Esophagus muscularis mucosa (tissue), 4 donors: ENCODE measurements at places on chromosomes 2 and 18. TPM values are rescaled to one million over a fixed set of nuclear protein-coding genes. Genes with fewer than 3 reads are reported as not detected.

DNA sequence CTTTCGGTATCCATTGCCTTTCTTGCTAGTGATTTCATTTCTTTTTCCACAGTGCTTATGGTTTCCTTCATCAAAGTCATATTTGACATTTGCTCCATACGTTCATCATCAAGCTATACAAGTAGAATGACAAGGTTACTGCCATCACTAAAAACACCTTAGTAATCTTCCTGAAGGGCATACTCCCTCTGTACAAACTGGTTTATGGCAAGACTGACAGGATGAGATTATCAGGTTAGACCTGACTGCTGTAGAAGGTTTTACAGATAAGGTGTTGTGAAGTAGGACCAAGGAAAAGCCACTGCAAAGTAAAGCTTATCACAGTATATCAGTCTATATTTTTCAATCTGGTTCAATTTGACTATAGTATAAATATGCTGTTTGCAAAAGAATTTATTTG, 37.5 kb upstream of the C2orf15 start:
- DNase-seq: no peak

DNA sequence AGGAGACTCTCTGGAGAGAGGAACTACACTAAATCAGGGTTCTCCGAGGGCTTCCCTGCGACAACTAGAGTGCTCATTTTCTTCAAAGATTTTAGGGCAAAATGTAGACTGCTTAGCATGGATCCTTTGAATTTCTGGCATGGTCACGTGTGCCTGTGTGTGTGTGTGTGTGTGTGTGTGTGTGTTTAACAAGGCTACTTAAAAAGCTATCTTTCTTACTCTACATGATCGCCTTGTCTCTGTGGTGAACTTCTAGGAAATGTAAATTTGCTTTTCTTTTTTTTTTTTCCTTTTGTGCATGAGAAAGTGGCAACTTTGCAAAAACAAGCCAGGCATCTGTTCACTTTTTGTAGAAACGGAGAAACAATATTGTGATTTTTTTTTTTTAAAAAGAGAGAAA, 43.9 kb downstream of the SOX11 start:
- DNase-seq: no peak

DNA sequence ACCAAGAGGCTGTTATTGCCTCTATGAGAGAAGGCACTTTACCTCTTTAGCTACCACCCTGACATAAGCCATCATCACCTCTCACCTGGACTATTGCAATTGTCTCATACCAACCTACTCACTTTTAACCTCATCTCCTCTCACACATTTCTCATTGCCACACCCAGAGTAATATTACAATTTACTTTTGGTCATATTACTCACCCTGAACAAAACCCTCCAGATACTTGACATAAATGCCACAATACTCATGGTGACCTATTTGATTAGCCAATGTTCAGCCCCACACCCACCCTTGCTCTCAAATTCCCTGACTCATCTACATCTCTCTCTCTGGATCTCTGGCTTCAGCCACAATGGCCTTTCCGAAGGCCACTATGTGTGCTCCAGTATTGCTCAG, 90.9 kb upstream of the CDH7 start:
- no peak for DNase-seq

DNA sequence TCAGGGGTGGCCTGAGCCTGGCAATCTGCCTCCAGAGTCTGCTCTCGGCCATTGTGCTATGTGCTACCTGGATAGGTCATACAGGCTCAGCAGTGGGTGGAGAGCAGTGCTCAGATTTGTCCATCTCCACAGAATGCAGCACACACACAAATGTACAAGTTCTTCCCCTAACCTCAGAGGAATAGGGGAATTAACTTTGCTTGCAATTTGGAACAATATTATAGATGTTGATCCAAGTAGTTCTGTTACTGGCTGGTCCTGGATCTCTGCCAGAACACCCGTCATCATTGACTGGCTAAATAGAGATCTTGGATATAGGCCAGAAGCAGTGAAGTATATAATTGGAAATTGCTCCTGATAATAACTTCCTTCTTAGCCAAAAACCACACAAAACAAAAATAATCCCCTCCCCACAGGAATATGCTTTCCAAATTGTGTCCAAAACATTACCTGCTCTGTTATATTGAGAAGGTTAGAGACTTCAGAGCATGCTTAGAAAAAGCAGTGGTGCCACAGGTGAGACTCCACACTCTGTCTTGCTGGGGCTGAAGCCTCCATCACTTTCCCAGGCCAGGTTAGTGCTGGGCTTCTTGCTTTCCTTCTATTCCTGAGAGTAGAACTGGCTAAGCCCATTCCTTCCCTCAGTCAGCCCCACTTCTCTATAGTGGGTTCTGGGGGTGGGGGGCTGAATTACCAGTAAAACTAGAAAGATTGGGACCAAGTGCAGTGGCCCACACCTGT, 38.8 kb downstream of the NCAPH start:
- DNase-seq: no peak

DNA sequence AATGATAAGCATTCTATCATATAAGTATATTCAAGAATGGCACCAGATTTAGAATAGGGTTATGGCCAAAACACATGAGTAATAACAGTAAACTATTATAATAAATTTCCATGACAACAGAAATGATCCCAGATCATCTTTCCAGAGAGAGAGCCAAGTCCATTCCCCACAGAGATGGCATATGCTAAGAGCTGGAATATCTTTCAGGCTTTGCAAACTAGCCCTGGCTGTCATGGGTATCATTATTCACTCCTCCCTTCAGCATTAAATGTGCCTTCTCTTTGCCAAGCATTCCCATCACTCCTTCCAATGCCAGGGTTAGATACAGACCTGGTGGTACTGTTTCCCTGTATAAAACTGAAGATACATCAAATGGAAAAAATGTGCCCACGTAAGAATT, 10.9 kb downstream of the FEZ2 start:
- DNase-seq: no peak

DNA sequence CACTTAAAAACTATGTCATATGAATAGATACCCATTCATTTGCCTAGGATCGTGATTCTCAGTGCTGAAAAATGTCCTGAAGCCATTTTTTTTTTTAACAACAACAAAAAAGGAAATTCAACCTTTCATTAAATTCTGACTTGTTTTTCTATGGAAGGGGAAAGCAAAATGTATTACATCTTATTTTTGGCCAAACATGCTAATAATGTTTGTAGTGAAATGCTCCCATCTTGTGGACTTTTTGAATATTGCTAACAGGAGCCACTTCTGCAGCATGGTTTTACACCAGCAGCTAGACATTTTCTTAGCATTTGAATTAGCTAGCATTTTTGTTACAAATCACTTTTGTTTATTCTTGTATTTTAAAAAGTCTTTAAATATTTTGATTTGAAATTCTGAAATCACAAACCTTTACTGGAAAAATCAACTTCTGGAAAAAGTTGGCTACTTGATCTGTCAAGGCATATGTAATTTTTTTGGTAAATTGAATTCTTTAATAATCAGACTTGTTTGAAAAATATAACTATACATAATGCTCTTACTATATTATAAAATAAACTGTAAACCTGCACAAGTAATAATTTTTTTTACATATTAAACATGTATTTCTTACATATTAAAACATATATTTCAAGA, 75.8 kb downstream of the KIDINS220 start:
- no peak for DNase-seq

GRCh38 chr2:85631316-85631715, 15.3 kb downstream of the USP39 start:
- DNase-seq: no peak

- DNase-seq: no peak
These were observed 159.7 kb downstream of the DOCK10 start for GRCh38 chr2:224882291-224883171.

- no peak for DNase-seq
These were observed 122.3 kb downstream of the MRO start for GRCh38 chr18:50697509-50697908.

- no peak for DNase-seq
These were observed 175.0 kb downstream of the SETBP1 start for GRCh38 chr18:44855681-44856080.

- DNase-seq: no peak
These were observed 18.3 kb upstream of the LYPD6 start for GRCh38 chr2:149312039-149312438.

DNA sequence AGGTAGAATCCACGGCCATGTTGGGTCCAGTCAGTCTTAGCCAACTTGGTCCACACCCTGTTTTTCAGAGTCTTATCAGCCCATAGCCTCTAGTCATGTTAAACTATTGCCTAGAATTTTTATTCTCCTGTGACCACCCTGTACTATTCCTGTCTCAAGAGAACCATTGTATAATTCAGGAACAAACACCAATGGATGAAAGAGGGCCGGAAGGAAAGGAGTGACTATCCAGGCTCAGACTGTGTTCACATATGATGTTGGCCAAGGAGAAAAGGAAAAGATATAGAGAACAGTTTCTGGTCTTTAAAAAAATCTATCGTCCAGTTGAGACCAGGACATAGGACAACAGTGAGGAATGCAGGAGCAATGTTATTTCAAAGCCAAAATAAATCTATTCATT, 82.9 kb upstream of the SETBP1 start:
- DNase-seq: no peak

- no peak for DNase-seq
These were observed 109.4 kb downstream of the TDRD15 start for GRCh38 chr2:21233194-21233593.

DNA sequence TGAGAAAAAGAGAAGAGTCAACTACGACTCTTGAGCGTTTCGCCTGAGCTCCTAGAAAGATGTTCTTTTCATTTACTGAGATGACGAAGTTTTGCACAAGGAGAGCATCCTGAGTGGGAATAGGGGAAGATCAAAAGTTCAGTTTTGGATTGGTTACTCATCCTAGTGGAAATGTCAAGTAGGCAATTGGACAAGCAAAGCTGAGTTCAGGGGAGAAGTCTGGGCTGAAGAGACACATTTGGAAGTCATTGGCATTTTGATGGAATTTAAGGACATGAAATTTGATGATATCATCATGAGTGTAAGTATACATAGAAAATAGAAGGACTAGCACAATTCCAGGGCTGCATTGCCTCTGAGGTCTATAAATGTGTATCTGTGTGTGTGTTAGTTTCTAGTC, 416.6 kb downstream of the RAD51AP2 start:
- no peak for DNase-seq

DNA sequence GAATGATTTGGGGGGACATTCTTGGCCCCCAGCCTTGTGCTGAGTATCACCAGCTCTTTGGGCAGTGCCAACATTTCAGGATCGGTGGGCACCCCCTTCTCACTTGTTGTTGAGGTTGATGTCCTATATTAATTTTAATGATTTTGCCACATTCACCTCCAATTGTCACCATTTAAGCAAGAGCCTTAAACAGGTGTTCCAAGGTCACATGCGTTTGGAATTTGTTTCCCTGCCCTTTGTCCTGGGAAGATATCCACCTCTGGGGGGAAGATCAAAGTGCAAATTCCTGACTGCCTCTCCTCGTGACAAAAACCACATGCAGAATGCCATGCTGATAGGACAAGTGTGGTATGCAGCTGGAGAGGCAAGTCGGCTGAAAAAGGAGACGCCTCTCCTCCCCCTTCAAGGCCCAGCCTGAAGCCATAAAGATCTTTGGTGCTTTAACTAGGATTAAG, 72.5 kb upstream of the ID2 start:
- DNase-seq: no peak

DNA sequence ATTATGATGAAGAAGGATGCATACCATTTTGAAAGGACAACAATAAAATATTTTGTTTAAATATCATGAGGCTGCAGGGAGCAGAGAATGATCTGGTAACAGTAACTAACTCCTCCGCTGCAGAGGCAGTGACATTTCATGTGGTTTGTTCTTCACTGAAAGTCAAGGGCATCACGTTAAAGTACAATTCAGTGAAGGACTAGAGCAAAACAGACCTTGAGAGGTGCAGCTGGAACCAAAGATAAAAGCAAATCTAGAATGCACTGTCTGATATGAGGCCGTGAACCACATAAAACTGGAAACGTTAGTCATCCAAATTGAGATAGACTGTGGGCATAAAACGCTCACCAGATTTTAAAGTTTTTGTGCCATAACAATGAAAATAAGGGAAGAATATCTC, 522.9 kb upstream of the TNP1 start:
- DNase-seq: no peak

GRCh38 chr2:172931918-172932520, 143.6 kb upstream of the MAP3K20 start:
- DNase-seq: no peak

GRCh38 chr2:25065768-25066167, 23.9 kb downstream of the EFR3B start:
- DNase-seq: no peak

GRCh38 chr18:48569915-48570264, 31.1 kb downstream of the CTIF start:
- no peak for DNase-seq

DNA sequence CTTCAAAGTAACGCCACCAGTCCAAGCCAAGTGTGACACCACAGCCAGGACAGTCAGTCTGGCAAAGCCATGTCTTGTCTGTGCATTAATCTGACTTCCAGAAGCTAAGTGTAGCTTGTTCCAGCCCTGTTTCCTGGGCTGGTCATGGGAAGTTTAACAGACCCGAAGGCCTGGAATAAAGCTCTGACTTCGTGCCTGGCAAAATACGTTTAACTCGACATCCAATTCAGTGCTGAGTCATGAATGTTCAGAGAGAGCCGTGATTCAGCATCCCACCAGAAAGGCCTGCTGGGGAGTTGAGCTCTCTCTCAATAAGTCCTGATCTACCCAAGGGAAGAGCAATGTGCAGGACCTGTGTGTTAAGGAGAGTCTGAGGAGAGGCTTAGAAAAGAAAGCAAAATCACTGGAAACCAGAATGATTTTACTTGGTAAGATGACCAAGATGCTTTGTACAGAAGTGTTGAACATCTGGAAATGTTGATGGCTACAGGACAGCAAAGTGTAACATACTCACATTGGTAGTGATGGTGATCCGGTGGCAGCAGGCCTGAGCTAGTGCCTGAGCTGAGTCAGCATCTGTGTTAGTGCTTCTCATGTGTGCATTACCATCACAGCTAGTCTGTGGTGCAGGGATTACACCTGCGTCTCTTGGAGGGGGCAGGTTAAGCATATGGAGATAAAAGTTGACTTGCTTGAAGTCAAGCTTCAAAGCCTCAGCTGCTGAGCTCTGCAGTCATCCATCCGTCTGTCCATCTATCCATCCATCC, 743.7 kb upstream of the HS6ST1 start:
- no peak for DNase-seq

RAPGEF4 gene
- total RNA-seq: 3.7 TPM

DYNAP gene
- not detected for total RNA-seq

DCDC2C gene
- not detected for total RNA-seq

TUBA3E gene
- not detected for total RNA-seq

LYPD6B gene
- not detected for total RNA-seq

CNNM3 gene
- 17.9 TPM for total RNA-seq

CHAC2 gene
- total RNA-seq: 2.2 TPM

POTEI gene
- not detected for total RNA-seq

GDF7 gene
- 10.4 TPM for total RNA-seq

SERPINB3 gene
- not detected for total RNA-seq

FN1 gene
- 2,864 TPM for total RNA-seq

ASXL3 gene
- total RNA-seq: 0.66 TPM

BCL2 gene
- 39.0 TPM for total RNA-seq

PTRHD1 gene
- total RNA-seq: 8.1 TPM

CAPN14 gene
- total RNA-seq: not detected

RNU2-63P gene
- total RNA-seq: not detected

RAB6D gene
- 0.11 TPM for total RNA-seq

GTF2A1L gene
- total RNA-seq: 11.8 TPM

RAB6C gene
- 0.26 TPM for total RNA-seq

MARCHF4 gene
- not detected for total RNA-seq
